ENCODE measurements at places on chromosomes 7 and 10.

DNA sequence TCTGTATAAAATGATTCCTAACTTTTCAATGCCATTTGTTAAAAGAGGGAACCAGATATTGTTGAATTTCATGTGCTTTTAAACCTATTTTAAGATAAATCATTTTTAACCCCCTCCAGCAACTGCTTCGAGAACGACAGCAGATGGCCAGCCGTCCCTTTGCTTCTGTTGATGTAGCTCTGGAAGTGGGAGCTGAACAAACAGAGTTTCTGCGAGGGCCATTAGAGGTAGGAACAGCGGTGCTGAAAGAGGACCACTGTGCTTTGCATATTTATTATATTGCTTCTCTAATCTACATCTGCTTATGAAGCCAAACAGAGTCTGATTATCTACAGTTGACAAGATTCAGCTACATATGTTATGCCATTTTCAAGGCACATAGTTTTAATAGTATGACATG lies 545.9 kb downstream of the GFRA1 start:
- DNase-seq = no peak

DNA sequence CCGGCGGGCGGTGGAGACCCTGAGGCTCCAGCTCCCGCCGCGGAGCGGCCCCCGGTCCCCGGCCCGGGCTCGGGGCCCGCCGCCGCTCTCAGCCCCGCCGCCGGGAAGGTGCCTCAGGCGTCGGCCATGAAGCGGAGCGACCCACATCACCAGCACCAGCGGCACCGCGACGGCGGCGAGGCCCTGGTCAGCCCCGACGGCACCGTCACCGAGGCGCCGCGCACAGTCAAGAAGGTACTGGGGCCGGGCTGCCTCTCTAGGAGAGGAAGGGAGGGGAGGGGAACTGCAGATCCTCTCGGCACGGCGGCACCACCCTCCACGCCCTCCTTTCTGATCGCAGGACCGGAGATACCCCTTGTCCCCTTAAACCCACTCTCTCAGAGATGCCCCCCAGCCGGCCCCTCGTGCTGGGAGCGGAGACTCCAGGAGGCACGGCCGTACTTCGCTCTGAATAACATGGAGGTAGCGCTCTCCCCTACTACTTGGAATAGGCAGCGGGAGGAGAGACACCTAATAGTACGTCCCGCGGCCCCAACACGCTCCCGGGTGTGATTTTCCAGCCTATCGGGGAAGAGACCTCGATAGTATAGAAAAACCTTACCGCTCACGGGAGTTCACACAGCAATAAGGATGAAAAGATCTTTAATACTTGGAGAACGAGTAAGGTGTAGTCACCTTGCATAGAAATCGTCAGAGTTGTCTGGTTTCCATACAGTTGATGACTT lies 538 bp downstream of the AHCYL2 start:
- DNase-seq = peak; percentile 78

DNA sequence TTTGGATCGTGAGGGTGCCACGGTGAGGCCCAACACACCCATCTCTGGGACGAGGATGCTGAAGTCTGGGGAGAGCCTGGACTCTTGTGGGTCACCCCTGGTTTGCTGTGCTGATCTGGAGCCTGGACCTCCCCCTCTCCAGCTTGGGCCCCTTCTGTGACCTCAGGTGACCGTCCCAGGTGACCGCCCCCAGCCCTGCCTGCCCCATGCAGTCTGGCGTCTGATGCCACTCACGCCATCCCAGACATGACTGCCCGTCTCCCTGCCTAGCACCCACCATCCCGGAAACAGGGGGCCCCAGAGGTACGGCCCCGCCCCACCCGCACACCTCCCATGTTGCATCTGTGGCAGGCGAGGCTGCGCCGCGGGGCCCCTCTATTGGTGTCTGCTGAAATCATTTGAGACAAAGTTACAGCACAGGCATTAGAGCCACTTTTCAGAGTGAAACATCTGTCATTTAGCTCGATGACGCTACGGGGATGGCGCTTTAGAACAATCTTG lies 21.1 kb downstream of the UNCX start:
- DNase-seq = no peak

DNA sequence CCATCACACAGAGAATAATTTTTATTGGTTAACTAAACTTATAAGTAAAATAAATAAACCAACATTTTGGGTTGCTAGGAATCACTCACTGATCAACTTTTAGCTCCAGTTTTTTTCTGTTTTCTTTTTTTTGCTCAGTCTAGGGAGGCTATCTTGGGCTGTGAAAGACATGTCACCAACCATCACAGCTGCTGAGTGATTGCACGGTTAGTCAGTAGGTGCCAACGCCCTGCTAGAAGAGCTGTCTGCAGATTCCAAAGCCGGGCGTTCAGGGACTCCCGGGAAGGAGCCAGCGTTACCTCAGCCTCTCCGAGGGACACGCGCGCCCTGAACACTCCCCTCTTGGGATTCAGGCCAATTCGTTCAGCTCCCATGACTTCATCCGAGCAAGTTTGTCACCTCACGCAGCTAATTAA lies 604 bp upstream of the STAM start:
- no peak for DNase-seq

DNA sequence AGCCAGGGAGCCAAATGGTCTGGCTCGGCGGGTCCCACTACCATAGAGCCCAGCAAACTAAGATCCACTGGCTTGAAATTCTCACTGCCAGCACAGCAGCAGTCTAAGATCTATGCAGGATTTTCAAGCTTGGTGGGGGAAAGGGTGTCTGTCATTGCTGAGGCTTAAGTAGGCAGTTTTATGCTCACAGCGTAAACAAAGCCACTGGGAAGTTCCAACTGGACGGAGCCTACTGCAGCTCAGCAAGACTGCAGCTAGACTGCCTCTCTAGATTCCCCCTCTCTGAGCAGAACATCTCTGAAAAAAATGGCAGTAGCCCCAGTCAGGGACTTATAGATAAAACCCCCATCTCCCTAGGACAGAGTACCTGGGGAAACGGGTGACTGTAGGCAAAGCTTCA lies 277.6 kb upstream of the PHF14 start:
- no peak for DNase-seq

- DNase-seq = no peak
Observed at GRCh38 chr10:49235392-49235791, 47.2 kb upstream of the TMEM273 start.

GRCh38 chr10:128210215-128211063 lies 84.2 kb upstream of the MKI67 start:
- DNase-seq = peak; percentile 88

GRCh38 chr7:91941450-91941849 lies 788 bp downstream of the AKAP9 start:
- peak; percentile 42 for DNase-seq

DNA sequence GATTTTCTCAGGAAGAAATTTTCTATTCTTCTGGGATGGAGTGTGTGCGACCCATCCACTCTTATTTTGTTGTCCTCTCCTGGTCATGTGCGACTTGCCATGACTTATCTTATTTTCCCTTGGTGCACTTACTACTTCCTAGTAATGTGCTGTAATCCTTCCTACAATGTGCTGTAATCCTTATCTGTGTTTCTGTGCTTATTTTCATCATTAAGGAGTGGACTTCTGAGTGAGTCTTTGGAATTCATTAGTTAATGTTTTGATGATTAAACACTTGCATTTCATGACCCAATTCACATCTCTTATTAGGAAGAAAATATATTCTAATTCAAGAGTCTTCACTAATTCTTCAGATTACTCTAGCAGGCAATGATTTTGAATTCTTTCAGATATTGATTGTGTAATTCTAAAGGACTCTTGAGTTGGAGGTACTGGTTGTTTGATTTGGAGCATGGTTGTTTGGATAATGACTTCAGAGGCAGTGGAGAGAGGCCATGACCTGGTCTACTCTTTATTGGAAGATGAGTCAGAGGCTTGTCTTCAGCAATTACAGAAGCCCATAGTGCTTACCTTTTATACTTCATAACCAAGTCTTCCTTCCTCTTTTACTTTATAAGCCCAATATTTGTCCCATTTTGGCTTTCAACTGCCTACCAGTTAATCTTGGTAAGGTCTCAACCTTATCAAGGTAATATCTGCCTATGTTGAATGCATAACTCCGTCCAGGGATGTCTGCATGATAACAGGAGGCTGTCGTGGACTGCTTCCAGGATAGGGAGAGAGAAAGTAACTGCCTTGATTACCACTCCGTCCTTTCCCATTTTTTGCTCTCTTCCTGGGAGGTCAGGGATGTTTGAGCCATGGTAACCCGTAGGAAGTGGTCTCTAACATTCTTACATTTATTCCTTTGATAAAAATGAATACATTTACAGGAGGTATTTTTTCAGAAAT lies 278.3 kb upstream of the SP8 start:
- no peak for DNase-seq

DNA sequence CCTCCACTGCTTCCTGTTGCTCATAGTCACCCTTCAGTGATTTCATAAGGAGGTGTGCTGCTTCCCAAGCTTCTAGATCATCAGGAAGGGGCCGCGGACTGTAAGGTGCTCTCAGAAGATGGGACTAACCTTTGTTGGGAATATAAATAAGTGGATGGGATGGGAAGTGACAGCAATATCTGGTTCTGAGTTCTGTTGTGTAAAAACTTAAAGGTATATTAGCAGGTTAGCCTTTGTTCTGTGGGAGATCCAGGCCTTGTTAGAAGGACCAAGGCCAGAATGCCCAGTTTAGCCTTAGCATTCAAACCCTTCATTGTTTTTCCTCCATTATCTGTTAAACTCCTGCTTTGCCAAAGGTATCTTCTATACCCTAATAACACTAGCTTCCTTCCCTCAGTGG lies 12.4 kb downstream of the BUB3 start:
- no peak for DNase-seq

DNA sequence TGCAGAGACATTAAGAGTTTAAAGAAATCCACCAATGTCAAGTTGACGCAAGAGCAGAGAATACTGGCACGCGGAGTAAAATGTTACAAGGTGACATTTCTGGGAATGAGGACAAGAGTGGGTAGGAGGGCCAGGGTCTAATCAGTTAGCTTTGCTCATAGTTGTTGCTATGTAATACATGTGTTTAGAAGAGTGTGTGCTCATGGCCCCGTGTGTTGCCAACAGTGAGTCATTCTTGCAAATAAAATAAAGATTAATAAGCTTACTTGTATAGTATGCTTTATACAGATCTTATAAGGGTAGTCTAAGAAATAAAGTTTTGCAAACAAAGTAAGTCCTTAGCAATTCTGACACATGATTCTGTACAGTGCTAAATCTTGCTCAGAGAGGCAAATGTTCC lies 64.5 kb downstream of the DNMBP start:
- no peak for DNase-seq

GRCh38 chr10:100043796-100044195 lies 34.0 kb upstream of the DNMBP start:
- DNase-seq = no peak

DNA sequence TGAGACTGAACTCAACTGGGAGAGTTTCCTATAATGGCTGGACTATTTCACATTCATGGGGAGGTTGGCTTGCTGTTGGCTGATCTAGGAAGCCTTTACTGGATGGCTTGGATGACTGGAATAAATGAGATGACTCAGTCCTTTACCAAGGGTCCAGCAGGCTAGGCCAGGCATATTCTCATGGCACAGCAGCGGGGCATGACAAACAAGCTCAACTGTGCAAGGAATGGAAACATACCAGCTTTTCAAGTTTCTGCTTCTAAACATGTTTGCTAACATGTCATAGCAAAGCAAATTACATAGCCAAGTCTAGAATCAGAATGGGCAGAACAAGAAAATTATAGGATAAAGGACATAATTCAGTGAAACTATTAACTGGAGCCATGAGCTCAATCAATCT lies 46.8 kb upstream of the CRTAC1 start:
- no peak for DNase-seq

GRCh38 chr7:75532639-75533038 lies 40.5 kb downstream of the SPDYE5 start:
- DNase-seq = no peak

DNA sequence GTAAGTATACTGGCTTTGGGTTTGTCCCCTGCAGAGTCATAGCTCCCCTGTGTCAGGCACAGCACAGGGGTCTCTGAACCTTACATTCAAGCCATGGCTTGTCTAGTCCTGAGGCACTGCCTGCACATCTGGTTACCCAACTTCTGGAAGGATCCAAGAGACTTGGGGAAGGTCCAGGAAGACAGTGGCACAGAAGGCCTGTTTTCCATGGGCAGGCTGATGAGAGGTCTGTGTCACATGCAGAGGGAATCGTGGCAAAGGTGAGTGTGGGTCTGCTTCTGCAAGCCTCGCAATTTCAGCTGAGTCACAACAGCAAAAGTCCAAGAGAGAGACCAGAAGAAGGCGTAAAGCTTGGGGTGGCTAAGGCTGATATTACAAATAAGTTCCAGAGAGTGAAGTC lies 28.4 kb upstream of the BMPR1A start:
- DNase-seq = no peak

DNA sequence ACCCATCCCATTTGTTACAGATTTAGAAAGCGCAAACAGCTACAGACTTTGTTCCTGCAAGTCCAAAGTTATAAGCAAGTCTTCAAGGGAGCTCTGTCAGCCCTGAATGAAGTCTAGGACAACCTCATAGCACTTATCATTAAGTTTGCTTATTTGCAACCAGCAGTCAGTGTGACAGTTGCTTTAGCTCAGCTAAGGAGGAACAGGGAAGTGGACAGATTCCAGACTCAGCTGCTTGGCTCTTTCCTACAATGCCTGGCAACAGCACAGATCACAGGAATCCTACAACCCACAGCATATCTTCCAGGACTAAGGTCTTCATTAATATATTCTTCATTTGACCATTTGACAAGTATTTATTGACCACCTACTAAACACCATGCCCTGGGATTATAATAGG lies 17.4 kb upstream of the KIF5B start:
- no peak for DNase-seq

All from activated T-cell treated with anti-CD3 and anti-CD28 coated beads, Interleukin-2, amount 50 U/mL, for 24 hours (primary cell).